ENCODE measurements at places on chromosomes 7 and 10. TPM values are rescaled to one million over a fixed set of nuclear protein-coding genes. Genes with fewer than 3 reads are reported as not detected.

The KCNMA1 gene
- 8.0 TPM for total RNA-seq

DNA sequence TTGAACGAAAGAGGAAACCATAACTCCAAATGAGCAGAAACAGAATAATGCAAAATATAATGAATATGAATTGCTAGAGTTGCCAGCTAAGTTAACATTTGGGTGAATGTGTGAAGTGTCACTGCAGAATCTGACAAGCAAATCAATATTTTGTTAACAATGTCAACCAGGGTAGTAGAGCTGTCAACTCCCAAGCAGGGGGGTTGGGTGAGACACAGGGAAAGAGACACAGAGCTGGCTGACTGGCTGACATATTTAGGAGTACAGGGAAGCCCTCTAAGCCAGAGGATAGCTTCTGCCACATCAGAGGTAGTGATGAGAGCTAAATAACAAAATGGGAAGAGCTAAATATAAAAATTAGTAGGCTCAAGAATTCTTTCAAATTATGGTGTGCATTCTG lies 393.1 kb upstream of the KCND2 start:
- DNase-seq = no peak

The GRID2IP gene
- not detected for total RNA-seq

DNA sequence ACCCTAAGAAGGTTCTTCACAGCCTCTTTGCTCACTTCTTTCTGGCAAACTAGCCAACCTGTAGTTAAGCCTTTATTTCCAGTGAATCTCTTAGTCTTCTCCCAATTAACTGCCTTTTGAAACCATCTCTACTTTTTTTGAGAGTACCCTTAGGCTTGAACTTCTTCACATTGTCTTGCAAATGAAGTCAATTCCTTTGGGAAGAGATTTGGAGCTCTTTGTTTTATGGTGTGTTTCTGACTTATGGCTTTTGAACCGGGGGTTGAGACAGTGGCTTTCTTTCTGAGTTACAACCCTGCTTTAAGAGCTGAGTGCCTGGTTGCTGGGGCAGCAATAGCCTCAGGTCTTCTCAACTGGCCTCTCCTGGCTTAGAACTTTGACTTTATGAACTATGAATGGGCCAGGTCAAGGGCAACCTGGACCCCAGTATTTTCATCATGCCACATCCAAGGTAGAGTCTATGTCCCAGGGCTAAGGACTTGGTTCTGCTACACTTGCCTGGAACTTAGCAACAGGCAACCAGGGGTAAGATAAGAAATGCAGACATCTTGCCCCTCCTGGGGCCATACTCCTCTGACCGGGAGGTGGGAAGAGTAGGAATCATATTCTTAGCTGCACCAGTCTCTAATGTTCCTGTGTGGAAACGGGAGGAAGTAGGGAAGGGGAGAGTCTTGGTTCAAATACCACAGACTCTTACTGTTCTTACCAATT lies 53.0 kb downstream of the SP4 start:
- DNase-seq = no peak

GRCh38 chr7:91031757-91032156 lies 232.5 kb upstream of the FZD1 start:
- DNase-seq = no peak

GRCh38 chr7:132472463-132473120 lies 103.7 kb downstream of the PLXNA4 start:
- DNase-seq = peak; percentile 78

The CTNNA3 gene
- 86.4 TPM for total RNA-seq

The TMED4 gene
- 67.2 TPM for total RNA-seq

DNA sequence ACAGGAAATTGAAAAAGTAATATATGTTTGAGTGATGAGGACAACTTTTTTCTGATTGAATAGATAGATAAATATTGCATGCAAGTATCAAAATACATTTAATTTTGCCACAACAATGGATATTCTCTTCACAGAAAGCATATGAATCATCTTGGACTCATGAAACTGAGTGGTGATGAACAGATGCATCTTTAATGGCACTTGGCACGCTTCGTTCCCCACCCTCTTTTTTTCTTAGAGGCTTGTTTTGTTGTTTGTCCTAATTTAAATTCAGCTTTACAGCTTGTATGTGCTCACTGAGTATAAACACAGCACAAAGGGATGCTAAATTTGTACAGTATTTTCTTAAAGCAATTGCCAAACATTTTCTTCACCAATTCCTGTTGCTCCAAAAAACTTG lies 145.0 kb upstream of the YAE1 start:
- DNase-seq = no peak

DNA sequence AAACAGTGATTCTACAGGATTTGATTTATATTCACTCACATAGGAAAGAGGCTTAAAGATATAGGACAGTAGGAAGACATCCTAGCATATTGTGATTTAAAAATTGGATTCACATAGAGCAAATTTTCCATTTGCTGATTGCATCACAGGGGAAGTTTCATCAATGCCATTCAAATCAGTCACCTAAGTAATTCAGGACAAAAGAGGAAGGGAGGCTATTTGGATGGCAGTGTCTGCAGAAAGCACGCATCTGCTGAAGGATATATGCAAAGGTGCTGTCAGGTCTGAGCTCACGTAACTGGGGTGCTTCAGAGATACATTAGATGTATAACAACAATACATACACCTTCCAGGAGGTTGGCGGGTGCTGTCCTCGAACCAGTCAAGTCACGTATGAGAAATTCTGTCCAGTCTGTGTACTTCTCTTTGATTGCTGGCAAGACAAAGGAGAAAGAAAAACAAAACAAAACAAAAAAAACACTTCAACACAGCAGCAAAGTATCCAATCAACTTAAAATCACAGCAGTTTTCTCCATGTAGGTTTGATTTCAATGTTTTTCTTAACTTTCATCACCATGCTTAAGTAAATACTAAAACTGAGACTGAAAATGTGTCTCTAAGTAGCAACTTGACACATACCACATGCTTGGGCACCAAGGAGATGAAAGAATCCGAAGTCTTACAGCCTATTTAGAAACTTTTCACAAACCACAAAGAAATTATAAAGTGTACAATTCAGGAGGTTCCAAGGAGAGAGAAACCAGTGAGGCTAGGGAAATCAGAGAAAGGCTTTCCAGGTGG lies 125.1 kb downstream of the SFMBT2 start:
- DNase-seq = no peak

DNA sequence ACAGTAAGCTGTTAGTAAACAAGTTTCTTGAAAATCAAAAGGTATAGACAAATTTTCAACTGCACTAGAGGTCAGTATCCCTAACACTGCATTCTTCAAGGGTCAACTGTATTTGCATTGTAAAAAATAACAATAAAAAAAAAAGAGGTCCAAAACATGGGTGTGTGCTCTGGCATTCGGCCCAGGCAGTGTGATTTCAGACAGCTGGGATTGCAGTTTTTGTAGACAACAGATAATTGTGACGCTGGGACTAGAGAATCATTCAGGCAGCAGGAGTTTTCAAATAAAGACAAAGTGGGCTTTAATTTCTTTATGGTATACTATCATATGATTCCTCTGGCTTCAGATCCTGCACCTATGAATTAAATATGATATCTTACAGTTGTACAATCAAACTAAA lies 543.2 kb upstream of the SEMA3D start:
- DNase-seq = no peak

GRCh38 chr7:156223935-156224832 lies 411.9 kb upstream of the SHH start:
- no peak for DNase-seq

GRCh38 chr10:68792115-68792514 lies 35.2 kb upstream of the STOX1 start:
- no peak for DNase-seq

The GPR15LG gene
- total RNA-seq = not detected

- DNase-seq = no peak
Observed at GRCh38 chr10:77012812-77013500, 624.7 kb downstream of the KCNMA1 start.

- no peak for DNase-seq
Observed at GRCh38 chr7:121266307-121266894, 62.4 kb upstream of the WNT16 start.

The MRC1 gene
- 18.5 TPM for total RNA-seq

The SPDYE8 gene
- not detected for total RNA-seq

DNA sequence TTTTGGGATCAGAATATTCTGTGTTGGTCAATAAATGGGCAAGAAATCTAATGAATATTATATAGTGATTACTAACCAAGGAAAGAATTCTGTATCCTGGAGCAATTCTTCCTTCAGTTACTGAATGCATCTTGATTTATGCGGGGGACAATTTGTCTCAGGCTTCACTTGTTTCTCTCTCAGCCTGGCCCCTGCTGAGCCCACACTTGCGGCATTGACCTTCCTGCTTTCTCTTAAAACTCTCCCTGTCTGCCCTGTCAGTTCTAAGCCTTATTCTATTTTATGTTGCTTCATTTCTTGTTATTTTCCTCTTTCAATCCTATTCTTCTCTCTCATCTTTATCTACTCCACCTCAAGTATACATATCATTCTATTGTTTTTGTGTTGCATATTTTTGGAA lies 122.1 kb upstream of the TPK1 start:
- no peak for DNase-seq

DNA sequence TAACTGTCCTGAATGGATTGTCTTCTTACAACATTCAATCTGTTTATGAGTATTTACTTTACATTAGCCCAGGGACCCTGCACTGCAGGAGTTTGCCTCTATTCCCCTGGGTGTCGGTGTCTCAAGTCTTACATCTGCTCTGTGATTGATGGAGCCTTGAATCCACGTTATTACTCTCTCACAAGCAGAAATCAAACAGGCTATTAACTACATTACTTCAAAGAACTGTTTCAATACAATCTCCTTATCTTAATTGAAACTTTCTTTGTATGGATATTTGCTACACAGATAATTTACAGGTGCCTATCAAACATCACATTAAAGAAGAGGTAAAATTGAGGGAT lies 3.1 kb upstream of the ARID5B start:
- DNase-seq = no peak

The CALHM1 gene
- total RNA-seq = not detected

The MKLN1 gene
- 43.9 TPM for total RNA-seq

GRCh38 chr10:22704471-22704911 lies 9.9 kb downstream of the PIP4K2A start:
- no peak for DNase-seq

- no peak for DNase-seq
Observed at GRCh38 chr10:35103882-35104281, 13.7 kb upstream of the CUL2 start.

DNA sequence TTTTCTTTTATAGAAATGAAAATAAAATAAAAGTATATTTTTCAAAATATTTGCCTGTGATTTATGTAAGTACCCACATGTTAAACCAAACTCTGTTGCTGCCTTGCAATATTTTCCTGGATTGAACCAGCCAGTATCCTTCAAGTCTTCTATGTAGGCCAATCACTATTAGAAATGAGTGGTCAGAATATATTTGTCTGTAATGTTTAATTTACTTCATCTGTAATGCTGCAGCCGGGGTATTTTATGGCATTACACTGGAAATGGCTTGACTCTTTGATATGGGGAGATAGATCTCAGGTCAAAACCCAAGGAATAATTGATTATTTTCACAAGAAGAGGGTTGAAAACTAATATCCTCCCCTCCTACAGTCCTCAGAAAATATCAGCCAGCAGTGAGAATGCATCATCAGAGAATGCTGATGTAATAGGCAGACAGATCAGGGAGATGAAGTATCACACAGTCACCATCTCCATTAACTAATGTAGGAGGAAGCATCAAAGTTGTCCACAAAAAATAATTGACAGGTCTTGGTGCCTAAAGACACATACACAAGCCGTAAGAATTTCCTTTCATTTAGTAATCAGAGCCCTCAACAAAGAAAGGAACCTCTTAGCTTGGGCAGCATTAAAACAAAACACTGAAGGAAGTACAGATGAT lies 82.5 kb downstream of the VWDE start:
- DNase-seq = no peak

GRCh38 chr7:51228386-51228958 lies 88.1 kb downstream of the COBL start:
- DNase-seq = no peak

DNA sequence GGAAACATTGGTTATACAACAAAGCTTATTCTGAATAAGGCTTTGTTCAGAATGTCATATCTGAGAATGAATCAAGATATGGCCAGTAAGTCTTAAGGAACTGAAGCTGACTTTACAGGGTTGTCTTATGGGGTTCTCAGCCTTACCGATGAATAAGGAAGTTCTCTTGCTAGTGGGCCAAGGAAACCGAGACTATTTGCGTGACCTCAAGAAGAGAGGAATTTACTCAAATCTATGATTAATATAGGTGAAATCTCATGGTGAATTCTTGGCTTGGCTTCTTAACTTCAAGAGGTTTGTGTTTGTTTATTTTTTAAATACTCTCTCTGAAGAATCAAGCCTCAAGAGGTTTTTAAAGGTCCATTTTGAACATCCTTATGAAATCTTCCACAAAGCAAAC lies 4.7 kb upstream of the MRLN start:
- no peak for DNase-seq

- peak; percentile 46 for DNase-seq
Observed at GRCh38 chr10:70940834-70941568, 52.6 kb upstream of the PCBD1 start.
